Effector CD4-positive, alpha-beta T cell (primary cell): ENCODE measurements at places on chromosomes 4 and X.

DNA sequence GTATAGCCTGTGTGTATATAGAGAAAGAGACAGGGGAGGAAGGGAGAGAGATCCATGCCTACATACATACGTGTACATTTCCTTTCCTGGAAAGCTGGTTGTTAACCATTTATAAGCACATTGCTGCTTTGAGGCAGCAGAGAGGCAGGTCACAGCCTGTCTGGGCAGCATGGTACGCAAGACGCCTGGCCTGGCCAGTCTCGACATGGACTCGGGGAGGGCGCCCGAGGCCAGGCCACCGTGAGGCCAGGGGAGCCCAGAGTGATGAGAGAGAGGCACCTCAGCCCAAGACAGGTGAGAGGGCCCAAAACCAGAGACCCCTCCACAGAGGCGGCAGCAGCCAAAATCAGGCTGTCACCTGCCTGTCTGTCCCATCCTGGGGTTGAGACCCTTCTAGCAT is 3.9 kb downstream of the TREX2 start:
- no peak for DNase-seq

GRCh38 chr4:10875144-10875799 is 190.7 kb upstream of the CLNK start:
- no peak for DNase-seq

DNA sequence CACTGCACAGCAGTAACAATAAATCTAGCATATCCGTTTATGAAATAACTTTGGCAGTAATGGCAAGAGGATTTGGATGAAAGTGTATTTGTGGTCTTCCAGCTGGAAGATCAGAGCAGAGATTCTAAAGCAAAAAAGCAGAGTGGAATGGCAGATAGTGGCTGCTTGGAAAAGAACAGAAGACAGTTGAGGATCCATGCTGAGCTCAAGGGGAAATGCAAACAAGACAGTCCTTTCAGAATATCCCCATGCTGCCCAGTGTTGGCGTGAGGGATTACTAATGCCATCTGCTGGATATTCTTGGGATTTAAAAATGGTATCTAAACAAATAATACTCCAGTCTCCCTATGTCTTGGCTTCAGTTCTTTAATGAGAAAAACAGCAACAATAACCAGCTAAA is 629.1 kb upstream of the ATOH1 start:
- no peak for DNase-seq

- no peak for DNase-seq
These were observed 155.3 kb downstream of the GRIA3 start for GRCh38 chrX:123339221-123339905.

- DNase-seq: no peak
These were observed 9.7 kb upstream of the MSANTD1 start for GRCh38 chr4:3239303-3239702.

DNA sequence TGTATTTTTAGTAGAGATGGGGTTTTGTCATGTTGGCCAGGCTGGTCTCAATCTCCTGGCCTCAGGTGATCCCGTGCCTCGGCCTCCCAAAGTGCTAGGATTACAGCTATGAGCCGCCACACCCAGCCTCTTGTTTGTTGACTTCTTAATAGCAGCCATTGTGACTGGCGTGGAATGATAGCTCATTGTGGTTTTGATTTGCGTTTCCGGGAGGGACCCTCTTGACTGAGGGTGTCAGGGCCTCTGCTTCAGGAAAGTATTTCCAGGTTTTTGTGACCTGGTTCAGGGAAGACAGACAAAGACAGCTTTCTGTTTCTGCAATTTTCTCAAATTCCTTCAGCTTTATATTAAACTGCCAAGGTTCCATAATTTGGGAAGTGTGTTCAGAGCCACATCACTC is 15.1 kb downstream of the CSF2RA start:
- no peak for DNase-seq

DNA sequence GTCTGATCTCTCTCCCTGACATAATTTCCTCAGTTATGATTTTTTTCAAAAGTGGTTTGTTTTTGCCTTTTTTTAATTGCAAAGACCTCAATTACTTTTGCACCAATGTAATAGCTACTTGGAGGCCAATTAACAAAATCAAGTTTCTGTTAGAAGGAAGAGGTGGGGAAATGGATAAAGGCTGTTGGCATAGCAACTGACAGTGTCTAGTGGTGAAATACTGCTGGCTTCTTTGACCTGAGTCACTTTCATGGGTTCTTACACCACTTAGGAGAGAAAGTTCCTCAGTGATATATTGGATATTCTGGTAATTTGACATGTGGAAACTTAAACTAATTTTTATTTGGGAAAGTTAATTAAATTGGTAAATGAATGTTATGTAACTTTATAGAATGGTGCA is 26.5 kb upstream of the ATP8A1 start:
- DNase-seq: no peak

DNA sequence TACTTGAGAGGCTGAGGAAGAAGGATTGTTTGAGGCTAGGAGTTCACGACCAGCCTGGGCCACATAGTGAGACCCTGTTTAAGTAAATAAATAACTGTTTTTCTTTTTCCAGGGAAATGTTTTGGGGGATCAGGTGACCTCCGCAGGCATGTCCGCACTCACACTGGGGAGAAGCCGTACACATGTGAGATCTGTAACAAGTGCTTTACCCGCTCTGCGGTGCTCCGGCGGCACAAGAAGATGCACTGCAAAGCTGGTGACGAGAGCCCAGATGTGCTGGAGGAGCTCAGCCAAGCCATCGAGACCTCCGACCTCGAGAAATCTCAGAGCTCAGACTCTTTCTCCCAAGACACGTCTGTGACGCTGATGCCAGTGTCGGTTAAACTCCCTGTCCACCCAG is 30.5 kb downstream of the ZBTB49 start:
- no peak for DNase-seq

DNA sequence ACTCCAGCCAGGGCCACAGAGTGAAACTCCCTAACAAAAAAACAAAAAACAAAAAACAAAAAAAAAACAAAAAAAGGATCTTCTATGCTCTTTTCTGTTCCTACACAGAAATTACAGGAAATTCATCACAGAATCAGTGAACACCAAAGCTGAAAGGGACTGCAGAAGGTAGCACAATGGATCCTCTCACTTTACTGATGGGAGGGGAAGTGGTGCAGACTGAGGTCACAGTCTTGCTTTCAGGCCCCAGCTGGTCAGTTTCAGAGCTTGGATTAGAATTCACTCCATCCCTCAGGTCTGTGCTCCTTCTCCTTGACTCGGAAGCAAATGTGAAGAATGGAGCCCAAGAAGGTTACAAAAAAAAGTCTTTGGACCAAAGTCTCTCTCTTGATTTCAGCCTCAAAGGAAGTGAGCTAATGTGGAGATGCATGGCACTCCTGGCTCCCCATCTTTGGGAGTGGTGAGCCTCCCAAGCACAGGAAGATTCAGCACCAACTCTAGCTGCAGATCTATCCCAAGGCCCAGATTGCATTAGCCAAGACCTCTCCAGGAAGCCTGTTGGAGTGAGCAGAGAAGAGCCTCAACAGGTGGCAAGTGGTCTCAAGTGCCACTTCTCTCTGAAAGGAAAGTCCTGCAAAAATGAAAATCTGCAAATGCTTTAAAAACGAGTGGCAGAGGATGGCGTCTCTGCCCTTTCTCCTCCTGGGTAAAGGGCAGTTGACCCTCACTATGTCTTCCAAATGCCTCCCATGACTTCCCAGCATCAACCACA is 176.0 kb downstream of the MAML3 start:
- no peak for DNase-seq

DNA sequence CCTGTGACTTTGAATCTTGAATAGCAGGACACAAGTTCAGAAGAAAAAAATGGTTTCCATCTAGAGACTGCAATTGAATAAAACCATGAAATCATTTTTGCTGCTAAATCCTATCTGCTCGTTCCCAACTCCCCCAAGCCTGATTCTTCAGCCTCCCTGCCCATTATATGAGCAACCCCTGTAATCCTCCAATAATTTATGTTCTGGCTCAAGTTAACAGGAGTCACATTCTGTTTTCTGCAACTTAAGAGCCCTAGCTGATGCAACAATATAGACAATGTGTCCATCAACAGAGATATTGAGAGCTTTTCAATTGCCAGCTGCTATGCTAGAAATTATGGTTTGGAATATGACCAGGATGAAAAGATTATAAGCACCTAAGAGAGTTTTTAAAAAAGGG is 84.1 kb downstream of the LDB2 start:
- DNase-seq: no peak
